Endodermal cell (in vitro differentiated cells): ENCODE measurements at places on chromosomes 1 and 21. TPM values are rescaled to one million over a fixed set of nuclear protein-coding genes. Genes with fewer than 3 reads are reported as not detected.
A peak's percentile ranks its signal among the peaks of the same experiment; 100 is the strongest.

DNA sequence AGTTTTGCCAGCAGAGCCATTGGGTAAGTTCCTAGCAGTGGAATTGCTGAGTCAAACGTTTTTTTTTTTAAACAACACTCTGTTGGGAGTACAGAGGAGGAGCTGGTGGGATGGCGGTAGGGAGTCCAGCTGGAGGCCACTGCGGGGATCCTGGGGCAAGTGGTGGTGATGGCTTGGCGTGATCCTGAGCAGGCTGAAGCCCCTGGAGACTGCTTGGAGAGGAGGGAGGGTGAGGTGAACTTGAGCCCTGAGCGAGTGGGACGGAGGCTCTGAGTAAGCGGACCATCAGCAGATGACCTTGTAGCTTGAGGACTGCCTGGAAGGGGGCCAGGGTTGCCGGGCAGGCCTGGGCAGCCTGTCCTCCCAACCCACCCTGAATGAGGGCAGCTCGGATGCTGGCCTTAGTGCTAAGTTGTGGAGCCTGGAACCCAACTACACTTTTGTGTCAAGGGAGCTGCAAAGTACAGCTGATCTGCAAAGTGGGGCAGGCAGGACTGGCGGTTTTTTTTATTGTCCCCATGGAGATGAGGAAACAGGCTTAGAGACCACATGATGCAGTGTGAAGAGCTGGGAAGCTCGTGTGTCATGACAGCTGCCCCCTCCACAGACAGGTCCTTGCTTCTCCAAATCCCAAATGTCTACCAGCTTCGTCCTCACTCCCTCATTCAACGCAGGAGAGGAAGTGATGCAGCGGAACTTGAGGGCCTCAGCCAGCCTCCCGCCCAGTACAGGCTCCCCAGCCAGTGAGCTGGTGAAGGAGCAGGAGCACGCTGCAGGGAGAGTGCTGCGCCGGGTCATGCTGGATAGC is 20.2 kb downstream of the MRPL37 start:
- DNase-seq: peak; percentile 66

GRCh38 chr1:81466961-81467360 is 333.8 kb upstream of the ADGRL2 start:
- DNase-seq: no peak

- DNase-seq: peak; percentile 89
Measured at GRCh38 chr1:71047635-71048607, at the start of gene PTGER3. Gene PTGER3, minus strand, starts transcription at chr1:71047816. Its CDS starts 239 bp downstream, at chr1:71047577.

DNA sequence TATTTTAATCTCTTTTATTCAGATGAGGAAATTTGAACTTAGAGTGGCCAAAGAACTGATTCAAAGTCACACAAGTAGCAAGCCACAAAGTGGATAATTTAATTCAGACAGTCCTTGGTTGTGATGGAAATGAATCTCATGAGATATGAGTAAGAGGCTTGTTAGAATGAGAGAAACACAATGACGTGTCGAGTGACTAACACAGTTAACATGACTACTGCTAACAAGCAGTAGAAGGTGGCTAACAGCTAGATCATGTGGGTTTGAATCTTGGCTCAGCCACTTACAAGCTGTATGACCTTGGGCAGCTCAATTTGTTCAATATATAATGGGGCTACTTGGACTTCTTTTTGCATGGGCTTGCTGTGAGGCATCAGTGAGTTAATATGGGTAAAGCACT is 104.5 kb upstream of the LMO4 start:
- no peak for DNase-seq

DNA sequence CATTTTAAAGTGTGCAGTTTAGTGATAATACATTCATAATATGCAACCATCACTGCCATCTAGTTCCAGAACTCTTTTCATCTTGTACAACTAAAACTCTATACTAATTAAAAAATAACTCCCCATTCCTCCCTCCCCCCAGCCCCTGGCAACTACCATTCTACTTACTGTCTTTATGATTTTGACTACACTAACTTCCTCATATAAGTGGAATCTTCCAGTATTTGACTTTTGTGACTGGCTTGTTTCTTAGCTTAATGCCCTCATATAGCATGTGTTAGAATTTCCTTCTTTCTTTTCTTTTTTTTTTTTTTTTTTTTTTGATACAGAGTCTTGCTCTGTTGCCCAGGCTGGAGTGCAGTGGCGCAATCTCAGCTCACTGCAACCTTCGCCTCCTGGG is 1.4 kb upstream of the NVL start:
- DNase-seq: no peak

DNA sequence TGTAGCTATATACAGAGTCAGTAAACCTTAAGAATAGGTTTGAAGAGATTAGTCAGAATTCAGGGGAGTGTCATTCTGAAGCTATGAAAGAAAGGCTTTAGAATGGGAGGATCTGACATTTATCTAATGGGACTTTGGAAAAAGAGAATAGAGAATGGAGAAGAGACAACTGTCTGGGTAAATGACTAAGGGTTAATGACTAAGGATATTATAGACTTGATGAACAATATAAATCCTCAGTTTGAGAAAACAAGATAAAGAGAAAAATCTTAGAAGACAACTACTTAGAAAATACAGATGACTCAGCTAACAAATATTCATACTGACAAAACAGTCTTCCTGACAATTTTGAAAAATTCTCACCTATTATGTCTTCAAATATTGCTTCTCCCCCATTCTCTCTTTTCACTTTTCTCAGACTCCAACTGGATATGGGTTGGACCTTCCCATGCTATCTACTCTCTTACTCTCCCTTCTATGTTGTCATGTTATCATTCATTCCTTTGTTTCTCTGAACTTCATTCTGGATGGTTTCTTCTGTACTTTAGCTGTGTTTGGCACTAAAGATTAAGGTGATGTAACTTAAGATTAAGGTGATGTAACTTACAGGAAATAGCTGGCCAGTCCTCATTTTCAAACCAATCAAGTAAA is 20.4 kb downstream of the SLC16A1 start:
- DNase-seq: no peak

The ZNF644 gene
- 69.4 and 75.7 TPM in 2 replicates for total RNA-seq

DNA sequence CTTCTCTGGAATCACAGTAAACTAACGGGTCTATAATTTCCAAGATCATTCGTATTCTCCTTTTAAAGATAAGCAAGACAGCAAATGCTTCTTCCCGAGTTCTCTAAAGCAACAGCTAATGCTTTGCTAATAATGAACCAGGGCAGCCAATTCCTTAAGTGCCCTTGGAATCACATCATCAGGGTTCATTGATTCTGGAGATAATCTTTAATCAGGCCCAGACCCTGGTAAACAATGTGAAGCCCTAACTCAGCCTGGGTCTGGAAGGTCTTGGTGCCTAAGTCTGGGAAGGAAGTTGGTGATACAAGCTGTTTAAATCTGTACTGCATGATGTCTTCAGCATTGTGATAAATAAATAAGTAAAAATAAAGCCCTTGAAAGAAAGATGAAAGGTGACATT is 18.4 kb downstream of the ERI3 start:
- no peak for DNase-seq

- no peak for DNase-seq
Measured at GRCh38 chr1:230641900-230642262, 400 bp upstream of the COG2 start.

GRCh38 chr1:43377831-43378230 is 10.0 kb upstream of the ELOVL1 start:
- DNase-seq: no peak

- DNase-seq: no peak
Measured at GRCh38 chr1:22176258-22176657, 33.4 kb upstream of the WNT4 start.

DNA sequence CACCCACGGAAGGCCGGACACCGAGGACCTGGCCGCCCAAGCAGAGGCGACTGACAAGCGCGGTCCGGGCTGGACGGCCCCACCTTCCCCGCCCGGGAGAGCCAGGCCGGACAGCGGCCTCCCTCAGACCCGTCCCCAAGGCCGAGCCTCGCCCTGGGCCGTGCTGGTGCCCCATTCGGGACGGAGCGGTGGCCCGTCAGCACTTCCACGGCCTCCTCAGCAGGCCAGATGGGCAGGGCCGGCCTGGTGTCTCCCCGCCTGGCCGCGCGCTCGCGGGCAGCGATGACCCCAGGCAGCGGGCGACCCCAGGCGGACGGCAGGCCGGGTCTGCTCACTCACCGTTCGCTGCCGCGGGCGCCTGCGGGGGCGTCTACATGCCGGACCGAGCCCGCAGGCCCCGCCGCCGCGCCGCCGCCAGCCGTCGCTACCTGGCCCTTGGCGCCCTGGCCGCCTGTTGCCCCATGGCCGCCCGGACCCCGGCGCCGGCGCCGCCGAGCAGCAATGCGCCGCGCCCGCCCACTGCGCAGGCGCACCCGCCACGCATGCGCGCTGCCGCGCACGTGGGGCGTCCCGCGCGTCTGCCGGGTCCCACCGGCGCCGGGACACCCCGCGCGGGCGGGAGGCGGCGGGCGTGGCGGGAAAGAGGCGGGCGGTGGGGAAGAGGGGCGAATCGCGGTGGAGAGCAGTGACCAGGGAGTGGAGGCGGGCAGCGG is at the start of gene NADK:
Gene NADK, minus strand, starts transcription at position 521 of the 713 bp plus-strand sequence. CDS start 13,064 bp downstream, outside the sequence.
- DNase-seq: peak; percentile 84

The RHBDL2 gene
- total RNA-seq: not detected in 3 replicates

GRCh38 chr1:215476541-215476940 is 90.6 kb upstream of the KCTD3 start:
- no peak for DNase-seq

GRCh38 chr1:3898994-3899753 is 898 bp downstream of the C1orf174 start:
- no peak for DNase-seq

GRCh38 chr21:35198982-35199732 is 150.1 kb upstream of the RUNX1 start:
- no peak for DNase-seq

DNA sequence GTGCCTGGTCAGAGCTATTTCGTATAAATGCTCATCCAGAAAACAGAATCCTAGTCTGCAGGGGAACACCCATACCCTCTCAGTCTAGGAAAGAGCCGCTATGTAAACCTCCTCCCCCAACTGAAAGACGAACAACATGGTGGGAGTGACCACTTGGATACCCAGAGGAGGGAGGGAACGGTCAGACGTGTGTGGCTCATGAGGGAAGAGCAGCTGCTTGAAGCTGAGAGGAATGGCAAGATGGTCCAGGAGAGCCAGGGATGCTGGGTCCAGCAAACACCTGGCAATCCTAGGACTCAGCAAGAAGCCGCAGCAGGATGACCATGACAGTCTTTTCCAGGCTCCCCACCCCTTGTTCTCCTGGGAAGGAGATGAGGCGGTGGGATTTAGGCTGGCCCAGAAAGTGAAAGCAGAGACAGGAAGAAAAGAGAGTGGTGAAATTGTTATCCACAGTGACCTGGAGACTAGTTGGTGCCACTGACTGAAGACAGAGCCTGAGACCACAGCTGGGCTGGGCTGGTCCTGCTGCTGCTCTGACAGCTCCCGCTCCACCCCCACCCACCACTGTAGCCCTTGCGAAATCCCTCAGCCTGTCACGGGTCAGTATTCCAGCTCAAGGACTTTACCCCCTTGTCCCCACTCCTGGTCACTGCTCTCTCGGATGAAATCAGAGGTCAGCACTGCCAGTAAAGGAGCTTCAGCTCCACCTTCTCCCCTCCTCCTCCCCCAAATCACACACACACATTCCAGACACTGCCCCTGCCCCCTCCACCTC is 3.6 kb downstream of the CERS2 start:
- DNase-seq: peak; percentile 64

DNA sequence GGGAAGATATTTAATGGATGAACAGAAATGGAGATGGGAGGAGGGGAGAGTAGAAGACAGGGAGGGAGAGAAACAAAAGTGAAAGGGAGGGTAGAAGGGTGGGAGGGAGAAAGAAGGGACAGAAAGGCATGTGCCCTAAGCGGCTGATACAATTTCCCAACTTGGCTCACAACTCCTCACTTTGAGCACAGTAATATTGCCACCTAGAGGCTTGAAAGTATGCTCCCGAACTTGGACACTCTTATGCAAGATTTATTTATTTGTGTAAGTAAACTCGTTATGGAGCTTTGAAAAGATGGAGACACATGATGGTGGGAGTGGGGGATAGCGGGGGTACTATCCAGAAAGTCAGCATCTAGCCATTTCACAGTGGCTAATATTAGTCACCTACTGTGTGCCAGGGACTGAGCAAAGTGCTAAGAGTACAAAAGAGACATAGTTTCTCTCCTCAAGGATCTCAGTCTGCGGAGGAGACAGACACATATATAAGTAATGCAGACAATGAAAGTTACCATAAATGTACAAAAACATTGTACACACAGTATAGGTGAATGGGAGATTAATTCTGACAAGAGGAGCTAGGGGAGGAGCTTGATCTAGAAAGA is 189.7 kb downstream of the SEC16B start:
- peak; percentile 58 for DNase-seq

GRCh38 chr21:42563261-42563660 is 49.6 kb downstream of the SLC37A1 start:
- DNase-seq: peak; percentile 13

DNA sequence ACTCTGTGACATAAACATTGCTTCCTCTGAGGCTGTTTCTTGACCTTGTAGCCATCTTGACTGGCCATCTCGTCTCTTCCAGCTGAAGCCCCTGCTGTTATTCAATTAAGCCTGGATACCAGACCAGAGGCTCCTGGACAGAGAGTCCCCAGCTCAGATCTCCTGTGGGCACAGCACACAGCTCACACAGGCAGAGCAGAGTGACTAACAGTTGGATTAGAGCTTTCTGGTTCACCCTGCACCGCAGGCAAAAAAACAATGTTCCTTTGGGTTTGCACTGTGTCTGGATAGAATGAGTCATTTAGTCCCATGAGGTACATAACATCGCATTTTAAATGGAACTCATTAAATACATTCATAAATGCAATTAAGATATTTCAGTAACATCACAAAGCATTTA is 33.4 kb upstream of the USH2A start:
- DNase-seq: no peak

The BARHL2 gene
- 0.23 TPM in 1 of 3 replicates, not detected in the others for total RNA-seq

The GLIS1 gene
- total RNA-seq: 1.8 to 2.5 TPM (median 2.1 TPM) in 3 replicates

- peak; percentile 53 for DNase-seq
Measured at GRCh38 chr1:230113593-230114236, 46.7 kb downstream of the GALNT2 start.

DNA sequence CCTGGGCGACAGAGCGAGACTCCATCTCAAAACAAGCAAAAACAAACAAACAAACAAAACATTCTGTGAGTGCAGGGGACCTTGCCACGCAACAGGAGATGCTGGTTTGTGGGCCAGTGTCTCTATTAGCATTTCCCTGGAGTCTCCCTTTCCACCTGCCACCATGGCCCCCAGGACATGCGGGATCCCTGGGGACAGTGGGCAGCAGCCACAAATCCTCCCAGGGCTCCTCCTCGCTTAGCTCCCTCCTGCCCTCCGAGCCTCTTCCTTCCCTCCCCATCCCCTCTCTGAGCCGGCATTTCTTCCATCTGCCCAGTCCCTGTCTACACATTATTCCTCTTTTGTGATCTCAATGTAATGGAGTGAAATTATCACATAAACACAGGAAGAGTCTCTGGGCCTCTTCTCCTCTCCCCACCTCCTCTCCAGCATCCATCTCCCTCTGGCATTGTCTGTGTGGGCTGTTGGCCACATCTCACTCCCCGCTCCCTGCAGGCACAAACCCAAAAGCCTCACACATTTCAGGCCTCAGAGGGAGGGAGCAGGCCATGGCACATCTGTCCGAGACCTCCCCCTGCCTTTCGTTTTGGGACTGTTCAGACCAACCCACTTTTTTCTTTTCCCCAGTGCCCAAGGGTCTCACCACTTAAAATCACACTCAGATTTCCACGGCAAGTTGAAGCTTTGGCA is 144.3 kb downstream of the MIS18A start:
- peak; percentile 41 for DNase-seq
